G401 (cell line): ENCODE measurements at places on chromosomes 1 and 21.

DNA sequence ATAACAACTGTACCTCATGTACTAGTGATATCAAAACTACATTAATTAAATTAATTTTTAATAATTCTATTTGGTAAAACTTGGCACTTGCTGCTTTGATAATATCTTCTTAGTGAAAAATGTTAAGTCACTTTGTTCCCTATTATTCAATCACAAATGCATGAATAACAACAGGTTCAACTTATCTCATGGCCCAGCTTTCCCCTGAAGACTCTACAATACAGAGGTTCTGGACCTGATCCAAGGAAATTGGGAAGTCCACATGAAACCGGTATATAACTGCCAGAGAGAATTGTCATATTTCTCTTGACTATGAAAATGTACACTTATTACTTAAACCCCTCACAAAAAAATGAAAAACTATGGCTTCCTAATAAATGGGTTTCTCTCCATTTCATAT lies 33.9 kb upstream of the PTPRC start:
- no peak for DNase-seq

DNA sequence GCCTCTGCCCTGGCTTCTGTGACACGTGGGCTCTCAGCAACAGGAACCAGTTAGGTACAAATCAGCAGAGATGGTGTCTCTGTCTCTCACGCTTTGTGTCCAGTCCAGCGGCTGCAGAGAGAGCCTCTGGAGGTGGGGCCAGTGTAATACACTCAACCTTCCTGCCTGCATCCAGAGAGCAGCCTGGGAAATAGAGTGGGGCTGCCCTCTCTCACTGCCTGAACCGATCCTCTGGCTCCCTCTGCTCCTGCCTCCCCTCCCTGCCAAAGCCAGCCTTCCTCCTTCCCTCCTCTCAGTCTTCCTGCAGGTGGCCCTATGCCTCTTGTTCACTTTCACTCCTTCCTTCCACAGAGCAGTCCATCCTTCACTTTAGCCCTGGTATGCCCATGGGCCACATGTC lies at the start of gene ZNF648:
TSS of gene ZNF648 (minus strand) at position 119 of the 400 bp plus-strand sequence. CDS start 3,702 bp downstream, outside the sequence.
- no peak for DNase-seq

- no peak for DNase-seq
These were observed 122.3 kb downstream of the MACF1 start for GRCh38 chr1:39326836-39327235.

DNA sequence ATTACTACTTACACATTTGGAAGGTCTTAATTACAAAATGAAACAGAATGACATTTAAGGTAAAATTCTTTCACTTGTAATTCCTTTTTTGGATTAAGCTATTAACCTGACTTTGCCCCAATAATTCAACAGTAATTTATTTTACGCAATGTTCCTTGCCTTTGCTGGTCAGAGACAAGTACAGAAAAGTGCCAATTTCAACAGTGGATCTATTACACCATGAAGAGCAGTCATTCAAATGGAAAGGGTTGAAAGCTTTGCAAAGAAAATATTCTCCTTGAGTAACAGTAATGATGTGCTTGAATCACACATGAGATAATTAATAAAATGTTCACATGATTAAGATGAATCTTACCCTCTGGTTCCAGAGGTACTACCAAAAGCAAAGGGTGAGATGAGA lies 84.7 kb downstream of the APP start:
- DNase-seq, result no peak

DNA sequence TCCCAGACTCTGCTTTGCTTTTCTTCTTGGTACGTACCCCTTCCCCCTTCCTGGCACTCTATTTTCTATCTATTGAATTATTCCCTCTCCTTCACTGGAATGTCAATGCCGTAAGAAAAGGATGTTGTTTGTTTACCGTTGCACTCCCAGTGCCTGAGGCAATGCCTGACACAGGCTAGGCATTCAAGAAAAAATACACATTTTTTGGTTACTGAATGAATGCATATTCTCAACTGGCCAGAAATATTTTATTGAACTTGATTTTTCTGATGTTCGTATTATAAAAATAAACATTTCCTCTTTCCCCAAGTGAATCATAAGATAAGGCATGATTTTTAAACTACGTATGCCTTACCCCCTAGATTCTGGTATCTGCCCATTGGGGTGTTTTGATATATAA lies 41.2 kb downstream of the GNG12 start:
- DNase-seq, result no peak

GRCh38 chr1:85282424-85282823 lies 6.0 kb upstream of the BCL10 start:
- no peak for DNase-seq

GRCh38 chr21:40436261-40436660 lies 410.7 kb downstream of the DSCAM start:
- no peak for DNase-seq
